Right ventricle myocardium superior (tissue), 1 donor: ENCODE measurements at places on chromosomes 16 and 17.

DNA sequence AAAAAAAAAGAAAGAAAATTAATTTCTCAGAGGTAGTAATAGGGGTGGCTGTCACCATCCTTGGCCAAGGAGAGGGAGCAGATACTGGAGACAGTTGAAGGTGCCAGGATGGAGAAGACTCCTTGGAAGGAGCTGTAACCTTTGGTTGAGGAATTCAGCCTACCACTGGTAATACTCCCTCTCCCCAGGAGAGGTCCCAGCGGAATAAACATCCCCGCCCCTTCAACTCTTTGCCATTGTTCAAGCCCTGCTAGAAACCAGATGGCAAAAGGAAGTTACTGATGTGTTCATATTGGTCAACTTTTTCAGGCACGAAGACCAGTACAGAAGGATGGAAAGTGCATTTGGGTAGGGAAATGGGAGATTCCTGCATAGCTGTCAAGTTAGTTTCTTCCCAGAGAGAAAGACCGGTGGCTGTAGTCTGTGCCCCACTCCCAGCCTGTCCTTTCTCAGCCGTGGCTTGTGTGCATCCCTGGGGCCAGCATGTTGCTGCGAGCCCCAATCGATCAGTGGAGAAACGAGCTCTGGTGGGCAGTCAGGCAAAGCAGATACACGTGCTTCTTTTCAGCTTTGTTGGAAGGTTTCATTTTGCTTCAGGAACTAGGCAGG is 612.1 kb downstream of the MAF start:
- no peak for DNase-seq

GRCh38 chr16:629833-630248 is 944 bp upstream of the WFIKKN1 start:
- DNase-seq = peak; percentile 44

GRCh38 chr16:80253741-80254140 is 287.1 kb upstream of the DYNLRB2 start:
- no peak for DNase-seq

GRCh38 chr16:11774065-11774626 is 22.9 kb downstream of the ZC3H7A start:
- no peak for DNase-seq

DNA sequence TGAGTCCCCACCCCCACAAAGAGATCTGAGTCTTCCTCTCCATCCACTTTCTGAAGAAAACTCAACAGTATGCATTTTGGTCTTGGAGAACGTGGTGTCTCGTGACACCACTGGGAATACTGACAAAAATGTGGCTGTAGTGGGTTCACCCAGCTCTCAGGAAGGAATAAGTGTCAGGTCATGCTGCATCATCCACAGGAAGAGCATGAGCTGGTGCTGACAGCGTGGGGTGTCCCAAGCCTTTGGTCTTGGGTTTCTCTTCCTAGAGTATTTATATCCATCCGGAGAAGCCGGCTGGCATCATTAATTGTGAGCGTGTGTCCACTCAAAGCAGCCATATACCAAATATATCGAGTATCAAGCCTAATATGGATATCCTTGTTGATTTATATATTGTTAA is 55.9 kb downstream of the C17orf67 start:
- DNase-seq = no peak

- DNase-seq = peak; percentile 46
Measured at GRCh38 chr16:10618710-10619209, 38.4 kb upstream of the EMP2 start.

GRCh38 chr17:5272322-5272721 is 9.8 kb upstream of the RABEP1 start:
- no peak for DNase-seq

DNA sequence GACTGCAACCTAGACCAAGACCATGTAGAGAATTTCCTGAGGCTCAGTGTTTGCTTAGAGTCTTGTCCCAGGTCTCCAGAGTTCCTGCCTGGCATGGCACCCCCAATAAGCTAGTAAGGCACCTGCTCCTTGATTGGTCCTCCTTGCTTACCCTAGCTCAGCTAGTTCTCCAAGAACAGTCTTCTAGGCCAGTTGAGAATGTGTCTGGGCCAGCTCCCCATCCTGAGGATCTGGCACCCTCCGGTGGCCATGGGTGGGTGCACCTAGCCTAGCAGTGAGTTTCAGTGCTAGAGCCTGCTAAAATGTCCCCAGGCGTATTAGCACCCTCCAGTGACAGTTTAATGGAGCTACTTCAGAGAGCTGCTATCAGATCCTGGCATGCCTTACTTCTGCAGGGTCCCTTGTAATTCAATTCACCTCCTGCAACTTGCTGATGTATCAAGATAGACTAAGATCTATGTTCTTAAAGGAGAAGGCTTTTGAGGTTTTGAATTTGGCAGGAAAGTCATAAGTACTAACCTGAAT is 44.4 kb upstream of the MED13 start:
- DNase-seq = no peak

DNA sequence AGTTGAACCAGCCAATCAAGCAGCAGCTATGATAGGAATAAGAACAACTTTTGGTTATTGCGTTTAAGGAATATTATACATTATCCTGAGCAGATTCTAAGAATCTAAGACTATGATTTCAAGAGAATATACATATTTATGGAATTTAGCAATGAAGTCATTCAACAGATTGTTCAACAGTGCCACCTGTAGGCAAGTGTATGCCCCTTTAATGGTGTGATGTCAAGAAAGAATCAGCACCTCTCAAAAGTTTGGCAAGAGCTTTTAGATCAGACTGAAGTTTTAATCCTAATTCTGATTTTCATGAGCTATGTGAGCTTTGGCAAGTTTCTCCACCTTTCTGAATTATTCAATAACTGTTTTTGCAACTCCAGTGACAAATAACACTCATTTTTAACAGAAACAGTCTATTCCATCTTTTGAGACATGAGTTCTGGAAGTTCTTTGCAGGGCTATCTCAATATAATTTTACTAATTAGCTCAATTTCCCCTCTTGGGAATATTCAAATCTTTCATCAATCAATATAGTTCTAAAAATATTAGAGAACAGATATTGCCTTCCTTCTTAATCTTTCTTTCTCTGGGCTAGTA is 474.3 kb upstream of the TOM1L1 start:
- DNase-seq = no peak

DNA sequence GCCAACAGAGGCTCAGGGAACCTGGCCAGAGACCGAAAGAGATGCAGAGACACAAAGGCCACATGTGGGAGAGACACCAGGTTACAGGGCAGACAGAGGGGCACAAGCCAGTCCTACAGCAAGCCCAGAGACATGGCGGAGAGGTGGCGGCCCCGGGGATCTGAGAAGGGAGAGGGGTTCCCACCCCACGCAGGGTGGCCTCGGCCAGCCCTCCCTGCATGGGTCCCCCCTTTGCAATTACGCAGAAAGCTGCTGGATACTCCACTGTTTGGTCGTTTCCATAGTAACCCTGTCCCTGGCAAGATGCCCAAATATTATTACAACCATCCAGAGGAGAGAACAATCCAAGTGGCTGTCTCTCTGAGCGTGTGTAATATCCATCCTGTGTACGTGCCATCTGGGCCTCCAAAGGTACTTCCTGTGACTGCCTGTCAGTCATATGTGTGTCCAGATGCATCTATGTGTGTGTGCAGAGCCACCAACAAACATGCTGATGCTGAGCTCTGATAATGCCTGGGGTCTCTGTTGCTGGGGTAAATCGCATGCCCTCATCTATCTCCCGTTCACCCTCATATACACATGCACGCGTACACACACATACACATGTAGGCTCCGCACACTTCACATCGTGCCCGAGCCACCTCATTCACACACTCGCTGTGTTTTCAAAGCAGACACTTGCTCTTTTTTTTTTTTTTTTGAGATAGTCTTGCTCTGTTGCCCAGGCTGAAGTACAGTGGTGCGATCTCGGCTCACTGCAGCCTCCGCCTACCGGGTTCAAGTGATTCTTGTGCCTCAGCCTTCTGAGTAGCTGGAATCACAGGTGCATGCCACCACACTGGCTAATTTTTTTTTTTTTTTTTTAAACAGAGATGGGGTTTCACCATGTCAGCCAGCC is 5.5 kb downstream of the PCGF2 start:
- DNase-seq = peak; percentile 50

DNA sequence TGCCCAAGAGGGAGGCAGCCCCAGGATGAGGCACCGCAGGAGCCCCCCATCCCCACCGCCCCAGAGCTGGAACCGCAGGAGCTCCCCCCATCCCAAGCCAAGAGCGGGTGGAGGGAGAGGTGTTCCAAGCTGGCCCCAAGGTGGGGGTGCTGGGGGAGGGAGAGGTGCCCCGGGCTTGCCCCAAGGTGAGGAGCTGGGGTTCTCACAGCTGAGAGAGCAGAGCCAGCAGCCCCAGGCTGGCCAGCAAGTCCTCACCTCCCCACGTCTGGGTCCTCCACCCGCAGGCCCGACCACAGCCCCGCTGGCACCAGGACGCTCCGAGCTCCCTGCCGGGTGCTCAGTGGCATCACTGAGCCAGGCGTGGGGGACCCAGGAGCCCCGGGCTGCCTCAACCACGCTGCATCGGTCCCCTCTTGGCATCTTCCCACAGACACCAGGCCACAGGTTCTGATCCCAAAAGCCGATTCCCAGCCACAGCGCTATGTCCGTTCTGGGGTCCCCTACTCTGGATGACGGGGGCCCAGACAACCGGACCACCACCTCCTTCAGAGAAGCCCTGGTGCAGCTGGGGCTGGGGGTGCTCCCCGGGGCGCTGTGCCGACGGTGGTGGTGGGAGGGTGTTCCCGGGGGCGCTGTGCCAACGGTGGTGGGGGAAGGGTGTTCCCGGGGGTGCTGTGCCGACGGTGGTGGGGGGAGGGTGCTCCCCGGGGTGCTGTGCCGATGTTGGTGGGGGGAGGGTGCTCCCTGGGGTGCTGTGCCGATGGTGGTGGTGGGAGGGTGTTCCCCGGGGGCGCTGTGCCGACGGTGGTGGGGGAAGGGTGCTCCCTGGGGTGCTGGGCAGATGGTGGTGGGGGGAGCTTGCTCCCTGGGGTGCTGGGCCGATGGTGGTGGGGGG is 15.4 kb upstream of the WDR45B start:
- peak; percentile 20 for DNase-seq

GRCh38 chr17:41813699-41814124 is 908 bp downstream of the FKBP10 start:
- no peak for DNase-seq

DNA sequence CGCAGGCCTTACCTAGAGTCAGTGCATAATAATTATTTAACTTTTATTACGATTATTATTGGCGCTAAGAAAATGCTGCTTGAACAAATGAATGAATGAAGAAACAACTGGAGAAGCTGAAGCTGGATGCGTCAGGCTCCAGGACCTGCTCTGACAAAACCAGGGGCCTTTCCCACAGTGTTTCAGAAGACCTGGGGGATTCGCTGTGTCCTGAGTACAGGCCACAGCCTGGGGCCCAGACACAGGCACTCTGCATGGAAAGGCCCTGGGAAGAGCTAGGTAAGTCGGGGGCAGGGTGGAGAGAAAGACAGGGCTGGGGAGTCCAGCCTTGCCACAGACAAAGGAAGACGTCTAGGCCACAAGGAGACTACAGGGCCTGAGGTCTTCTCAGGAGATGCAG is 226.1 kb downstream of the ZNF423 start:
- no peak for DNase-seq

- DNase-seq = peak; percentile 81
Measured at GRCh38 chr16:83926726-83927397, 26.2 kb upstream of the OSGIN1 start.

DNA sequence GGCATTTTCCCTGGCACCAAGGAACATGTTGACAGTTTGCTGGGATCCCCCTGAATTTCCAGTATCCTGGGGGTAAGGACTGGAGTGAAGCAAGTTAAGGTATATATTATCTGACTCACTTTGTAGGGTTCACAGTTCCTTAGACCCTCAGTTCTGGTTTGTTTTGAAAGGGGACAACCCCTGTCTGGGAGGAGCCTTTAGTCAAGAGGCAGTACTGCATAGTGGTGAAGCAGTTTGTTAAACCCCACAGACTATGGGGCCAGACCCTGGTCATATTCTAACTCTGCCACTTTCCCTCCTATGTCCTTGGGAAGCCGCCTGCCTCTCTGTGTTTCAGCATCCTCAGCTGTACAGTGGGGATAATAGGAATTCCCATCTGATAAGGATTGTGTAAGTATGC is 145.5 kb upstream of the ZFHX3 start:
- no peak for DNase-seq

GRCh38 chr16:23229714-23230113 is 47.2 kb downstream of the SCNN1G start:
- no peak for DNase-seq

DNA sequence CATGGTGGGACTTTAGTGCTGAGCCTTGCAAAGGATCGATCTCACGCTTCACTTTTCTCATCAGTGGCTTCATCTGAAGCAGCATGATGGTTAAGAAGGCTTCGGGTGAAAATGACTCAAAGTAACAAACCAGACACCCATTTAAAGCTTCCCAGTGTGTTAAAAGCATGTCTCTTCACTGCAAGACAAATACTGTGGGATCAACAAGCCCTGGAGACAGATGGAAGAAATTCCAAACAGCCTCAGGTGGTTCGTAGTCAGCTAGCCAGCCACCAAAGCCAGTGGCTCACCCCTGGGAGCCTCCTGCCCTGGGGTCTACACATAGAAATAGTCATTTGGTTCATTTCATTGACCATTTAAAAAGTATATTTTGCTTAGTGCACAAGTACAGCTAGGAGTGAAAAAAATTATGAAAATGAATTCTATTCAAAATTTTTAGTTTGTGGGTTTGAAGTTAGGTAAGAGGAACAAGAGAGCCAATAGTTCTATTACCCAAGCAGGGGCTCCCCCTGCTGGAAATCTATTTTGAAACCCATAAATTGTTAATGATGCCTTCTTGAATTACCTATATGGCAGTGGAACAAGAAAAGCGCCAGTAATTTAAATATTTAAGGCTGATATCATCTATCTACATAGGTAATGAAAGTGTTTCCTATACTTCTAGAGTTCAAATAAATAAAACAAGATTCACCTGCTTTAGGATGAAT is 51.6 kb downstream of the PMP22 start:
- no peak for DNase-seq

DNA sequence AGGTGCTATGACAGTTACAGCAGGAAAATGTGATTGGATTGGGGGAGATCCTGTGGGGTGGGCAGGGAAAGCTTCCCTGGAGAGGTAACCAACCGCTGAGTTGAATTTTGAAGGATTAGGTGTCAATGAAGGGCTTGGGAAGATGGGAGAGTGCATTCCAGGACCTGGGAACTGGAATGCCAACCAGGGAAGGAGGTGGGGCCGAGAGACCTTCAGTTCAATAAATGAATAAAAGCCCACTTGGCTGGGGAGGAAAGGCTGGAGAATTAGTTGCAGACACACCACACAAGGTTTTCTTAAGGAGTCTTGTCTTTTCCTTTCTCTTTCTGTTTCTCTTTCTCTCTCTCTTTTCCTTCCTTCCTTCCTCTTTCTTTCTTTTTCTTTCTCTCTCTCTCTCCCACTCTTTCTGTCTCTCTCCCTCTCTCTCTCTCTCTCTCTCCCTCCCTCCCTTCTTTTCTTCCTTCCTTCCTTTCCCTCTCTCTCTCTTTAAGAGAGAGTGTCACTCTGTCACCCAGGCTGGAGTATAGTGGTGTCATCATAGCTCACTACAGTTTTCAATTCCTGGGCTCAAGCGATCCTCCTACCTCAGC is 3.3 kb downstream of the USP43 start:
- no peak for DNase-seq

DNA sequence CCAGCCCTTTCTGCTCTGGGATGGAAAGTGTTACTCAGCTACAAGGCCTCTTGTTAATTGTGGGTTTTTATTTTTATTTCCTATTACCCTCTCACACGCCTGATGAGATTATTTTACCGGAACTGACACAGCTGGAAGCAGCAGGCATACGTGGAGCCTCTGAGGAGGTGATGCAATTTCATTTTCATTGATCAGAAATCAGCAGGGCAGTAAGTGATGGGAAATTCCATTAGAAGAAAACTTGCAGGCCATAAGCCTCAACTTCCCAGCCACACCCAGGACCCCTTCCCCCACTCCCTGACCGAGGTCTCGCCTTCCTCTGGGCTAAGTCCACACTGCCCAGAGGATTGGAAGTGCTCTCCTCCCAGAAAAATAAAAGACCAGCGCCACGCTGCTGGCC is 69.7 kb downstream of the ZFHX3 start:
- no peak for DNase-seq
